ENCODE measurements at places on chromosomes 4 and X.

GRCh38 chr4:134024251-134024650, 177.3 kb downstream of the PABPC4L start:
- no peak for DNase-seq

GRCh38 chr4:163166041-163166579, 580 bp downstream of the NAF1 start:
- DNase-seq = peak; percentile 38

DNA sequence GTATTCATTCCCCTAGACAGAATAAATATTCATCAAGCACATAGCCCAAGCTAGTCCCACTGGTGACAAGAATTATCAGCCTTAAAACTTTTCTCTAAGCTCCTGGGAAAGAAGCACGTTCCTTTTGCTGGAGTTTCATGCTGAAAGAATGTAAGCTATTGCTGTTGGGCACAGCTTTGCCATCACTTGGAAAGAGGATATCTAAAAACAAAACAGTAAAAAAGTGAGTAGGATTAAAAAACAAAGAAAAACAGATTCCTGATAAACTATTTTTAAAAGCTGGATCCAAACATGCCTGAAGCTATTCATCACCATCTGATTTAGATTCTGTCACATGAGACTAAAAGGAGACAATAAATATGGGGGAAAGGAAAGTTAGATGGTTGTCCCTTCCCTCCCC, 176.8 kb downstream of the SCFD2 start:
- DNase-seq = no peak

- no peak for DNase-seq
Observed at GRCh38 chrX:139086246-139086645, 374.7 kb upstream of the FGF13 start.

- DNase-seq = no peak
Observed at GRCh38 chrX:114626323-114626722, 42.4 kb downstream of the HTR2C start.

GRCh38 chr4:155207534-155208257, 740 bp upstream of the NPY2R start:
- DNase-seq = no peak

GRCh38 chrX:3044671-3045070, 3.4 kb downstream of the ARSF start:
- no peak for DNase-seq

DNA sequence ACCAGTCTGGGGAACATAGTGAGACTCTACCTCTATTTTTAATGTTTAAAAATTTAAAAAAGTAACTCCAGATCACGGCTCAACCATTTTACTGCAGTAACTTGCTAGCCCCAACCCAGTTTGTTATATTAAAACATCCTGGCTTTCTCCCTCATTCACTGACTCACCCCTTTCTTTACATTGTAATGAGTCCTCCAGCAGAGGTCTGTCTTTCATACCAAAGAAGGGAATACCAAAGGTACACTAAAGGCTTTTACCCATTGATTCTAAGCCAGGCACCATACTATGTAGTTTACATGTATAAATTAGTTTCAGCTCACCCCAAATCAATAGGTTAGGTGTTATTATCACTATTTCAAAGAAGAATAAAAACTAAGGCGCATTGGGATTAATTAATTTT, 286.9 kb downstream of the PACRGL start:
- DNase-seq = no peak

DNA sequence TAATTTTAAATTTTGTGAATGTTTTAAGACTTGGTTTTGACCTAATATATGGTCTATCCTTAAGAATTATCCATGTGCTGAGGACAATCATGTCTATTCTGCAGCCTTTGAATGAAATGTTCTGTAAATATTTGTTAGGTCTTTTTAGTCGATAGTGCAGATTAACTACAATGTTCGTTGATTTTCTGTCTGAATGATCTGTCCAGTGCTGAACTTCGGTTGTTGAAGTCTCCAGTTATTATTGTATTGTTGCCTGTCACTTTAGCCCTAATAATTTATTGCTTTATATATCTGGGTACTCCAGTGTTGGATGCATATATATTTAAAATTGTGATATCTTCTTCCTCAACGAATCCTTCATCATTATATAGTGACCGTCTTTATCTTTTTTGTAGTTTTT, 218.3 kb upstream of the ZC4H2 start:
- no peak for DNase-seq

- DNase-seq = peak; percentile 66
Observed at GRCh38 chrX:13669246-13669737, 16.4 kb downstream of the TCEANC start.

GRCh38 chrX:153897899-153898298, 6.6 kb upstream of the AVPR2 start:
- DNase-seq = no peak

GRCh38 chrX:48456628-48457331, 13.3 kb downstream of the SLC38A5 start:
- DNase-seq = no peak

DNA sequence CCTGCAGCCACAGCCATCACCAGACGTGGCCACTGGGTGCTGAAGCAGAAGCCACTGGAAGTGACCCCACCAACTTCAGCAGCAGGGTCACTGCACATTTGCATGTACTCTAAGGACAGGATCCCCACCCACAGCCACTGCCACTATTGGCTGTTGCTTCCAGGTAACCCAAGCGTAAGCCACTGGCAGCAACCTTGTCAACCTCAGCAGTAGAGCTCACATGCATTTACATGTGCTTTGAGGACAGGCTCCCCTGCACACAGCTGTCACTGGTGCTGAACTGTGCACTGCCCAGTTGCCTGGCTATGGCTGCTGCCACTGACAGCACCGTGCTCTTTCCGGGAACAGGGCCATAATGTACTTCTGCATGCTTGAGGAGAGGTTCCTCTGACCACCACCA, 332.4 kb upstream of the DMD start:
- DNase-seq = no peak

GRCh38 chrX:45295259-45295986, 94.7 kb upstream of the DIPK2B start:
- DNase-seq = no peak

GRCh38 chr4:972651-973424, 531 bp downstream of the DGKQ start:
- DNase-seq = peak; percentile 52

GRCh38 chr4:51931461-51931860, 88.5 kb downstream of the DCUN1D4 start:
- DNase-seq = no peak

DNA sequence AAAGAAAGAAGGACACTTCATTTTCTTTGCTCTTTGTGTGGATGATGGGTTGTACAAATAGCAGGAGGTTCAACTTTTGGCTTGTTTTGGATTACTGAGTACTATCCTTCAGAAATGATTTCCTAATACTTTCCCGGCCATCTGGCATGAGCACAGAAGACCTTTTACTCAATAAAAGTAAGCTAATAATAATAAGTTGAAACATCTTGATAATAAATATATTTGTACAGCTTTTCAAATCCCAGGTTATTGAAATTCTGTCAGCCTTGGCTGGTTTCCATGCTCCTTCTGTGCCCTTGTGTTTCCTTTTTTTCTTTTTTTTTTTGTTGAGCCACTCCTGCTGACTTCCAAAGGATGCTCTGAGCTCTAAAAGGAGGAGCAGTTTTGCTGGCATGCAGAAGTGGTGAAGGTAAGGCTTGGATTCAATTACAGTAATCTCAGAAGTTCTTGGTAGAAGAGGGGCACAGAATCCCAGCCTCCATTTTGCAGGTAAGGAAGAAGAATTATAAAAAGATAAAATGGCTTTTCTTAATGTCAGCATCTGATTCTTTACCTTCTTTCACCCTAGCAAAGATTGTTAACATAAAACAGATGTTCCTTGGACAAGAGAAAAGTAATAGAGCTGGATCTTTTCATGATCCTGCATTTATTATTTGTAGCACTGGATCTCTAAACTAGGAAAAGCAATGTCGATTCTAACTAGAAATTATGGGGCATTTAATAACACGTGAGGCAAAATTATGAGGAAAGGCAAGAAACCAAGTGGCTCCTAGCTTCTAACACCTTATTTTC, 31.9 kb downstream of the REPS2 start:
- DNase-seq = no peak

GRCh38 chrX:97797076-97797475, 913.4 kb downstream of the RPA4 start:
- DNase-seq = no peak

- DNase-seq = no peak
Observed at GRCh38 chr4:133316909-133317308, 167.8 kb downstream of the PCDH10 start.

- DNase-seq = no peak
Observed at GRCh38 chr4:155403886-155404285, 27.1 kb upstream of the MAP9 start.

GRCh38 chr4:170057866-170058265, 31.7 kb upstream of the MFAP3L start:
- DNase-seq = no peak

GRCh38 chrX:116172976-116173375, 2.4 kb downstream of the AGTR2 start:
- DNase-seq = no peak

DNA sequence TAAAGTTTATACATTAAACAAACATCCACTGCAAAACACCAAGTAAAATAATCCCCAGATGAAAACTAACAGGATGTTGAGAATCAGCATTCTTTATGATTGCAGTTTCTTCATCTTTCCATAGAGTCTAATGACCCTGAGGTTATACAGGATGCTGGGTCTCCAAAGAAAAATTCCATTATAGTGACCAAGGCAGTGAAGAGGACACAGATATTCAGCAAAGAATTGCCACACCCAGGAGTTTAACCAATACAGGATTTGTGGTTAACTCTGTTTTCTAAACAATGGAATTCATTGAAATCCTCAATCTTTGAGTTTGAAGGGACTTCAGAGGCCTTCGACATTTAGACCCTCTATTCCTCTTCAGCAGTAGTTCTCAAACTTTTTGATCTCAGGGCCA, 76.2 kb upstream of the ESX1 start:
- no peak for DNase-seq

DNA sequence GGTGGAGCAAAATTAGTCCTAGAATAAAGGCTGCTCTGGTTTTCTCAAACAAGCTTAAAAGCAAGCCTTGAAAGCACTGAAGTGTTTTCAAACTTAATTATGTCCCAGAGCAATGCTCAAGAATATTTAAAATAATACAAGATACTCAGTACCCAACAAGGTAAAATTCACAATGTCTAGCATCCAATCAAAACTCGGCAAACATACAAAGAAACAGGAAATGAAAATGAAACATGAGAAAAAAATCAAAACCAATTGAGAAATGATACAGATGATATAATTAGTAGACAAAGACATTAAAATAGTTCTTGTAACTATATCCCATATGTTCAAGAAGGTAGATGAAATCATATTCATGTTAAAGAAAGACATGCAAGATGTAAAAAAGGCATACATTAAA, 45.0 kb upstream of the MAML3 start:
- no peak for DNase-seq

DNA sequence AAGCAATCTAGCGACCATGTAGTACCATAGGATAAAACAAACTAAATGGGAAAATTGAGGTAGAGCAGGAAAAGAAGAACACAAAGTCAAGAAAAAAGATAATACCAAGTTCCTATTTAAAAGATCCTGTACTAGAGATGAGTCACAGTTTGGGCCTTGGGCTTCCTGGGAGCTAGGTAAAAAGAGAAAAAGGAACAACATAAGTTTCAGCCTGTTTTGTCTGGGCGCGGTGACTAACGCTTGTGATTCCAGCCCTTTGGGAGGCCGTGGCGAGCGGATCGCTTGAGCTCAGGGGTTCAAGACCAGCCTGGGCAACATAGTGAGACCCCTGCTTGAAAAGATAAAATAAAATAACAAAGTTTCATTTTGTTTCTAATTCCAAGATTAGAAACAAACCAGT, 14.0 kb upstream of the TMEM156 start:
- no peak for DNase-seq

DNA sequence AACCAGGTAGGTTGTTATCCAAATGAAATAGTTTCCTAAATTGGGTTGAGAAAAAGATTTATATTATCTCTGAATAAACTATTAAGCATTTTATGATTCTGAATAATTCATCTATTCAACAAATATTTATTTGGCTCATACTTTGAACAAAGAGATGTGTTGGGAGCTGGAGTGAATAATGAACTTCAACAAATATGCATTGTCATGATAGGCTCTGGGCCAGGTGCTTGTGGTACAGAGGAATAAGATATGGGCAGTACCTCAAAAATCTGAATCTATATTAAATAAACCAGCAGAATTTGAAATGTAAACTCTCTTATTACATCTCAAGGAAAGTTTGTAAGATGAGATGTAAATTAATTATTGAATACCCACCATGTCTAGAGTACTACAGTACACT, 75.7 kb upstream of the DCLK2 start:
- DNase-seq = no peak

GRCh38 chrX:1281521-1281920, 12.9 kb downstream of the CSF2RA start:
- no peak for DNase-seq

- DNase-seq = no peak
Observed at GRCh38 chr4:133513901-133514300, 364.8 kb downstream of the PCDH10 start.

DNA sequence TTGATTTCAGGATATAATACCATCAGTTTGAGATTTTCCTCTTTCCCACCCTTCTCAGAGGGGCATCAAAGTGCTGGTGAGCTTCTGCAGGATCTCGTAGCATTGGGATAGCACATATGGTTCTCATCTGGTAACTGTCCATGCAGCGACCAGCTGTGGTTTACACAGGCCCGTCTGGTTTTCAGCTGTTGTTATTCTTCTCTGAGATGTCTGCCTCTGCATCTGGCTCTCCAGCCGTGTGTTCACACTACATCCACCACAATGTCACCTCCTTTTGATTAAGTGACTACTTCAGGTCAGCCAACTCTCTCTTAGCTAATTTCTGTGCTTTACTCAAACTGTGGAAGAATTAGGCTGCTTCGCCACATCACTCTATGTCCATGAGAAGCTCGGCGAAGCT, 676.7 kb upstream of the TENM3 start:
- DNase-seq = no peak

DNA sequence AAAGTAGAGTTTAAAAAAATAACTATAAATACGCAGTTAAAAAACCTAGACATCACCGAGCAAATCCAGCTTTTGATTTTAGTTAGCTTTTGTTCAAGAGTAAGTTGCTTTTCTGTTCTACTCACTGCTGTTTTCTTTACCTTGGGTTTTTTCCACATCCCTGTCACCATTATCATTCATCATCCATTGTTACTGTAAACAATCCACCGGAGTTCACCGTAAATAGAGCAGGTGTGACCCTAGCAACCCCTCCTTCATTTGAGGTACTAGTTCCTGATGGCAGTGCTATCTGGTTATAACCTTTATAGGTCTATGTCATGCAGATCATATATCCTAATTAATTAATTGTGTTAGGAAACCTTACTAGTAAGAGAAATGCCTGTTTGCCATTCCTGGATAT, 43.0 kb upstream of the TEX13D start:
- no peak for DNase-seq

DNA sequence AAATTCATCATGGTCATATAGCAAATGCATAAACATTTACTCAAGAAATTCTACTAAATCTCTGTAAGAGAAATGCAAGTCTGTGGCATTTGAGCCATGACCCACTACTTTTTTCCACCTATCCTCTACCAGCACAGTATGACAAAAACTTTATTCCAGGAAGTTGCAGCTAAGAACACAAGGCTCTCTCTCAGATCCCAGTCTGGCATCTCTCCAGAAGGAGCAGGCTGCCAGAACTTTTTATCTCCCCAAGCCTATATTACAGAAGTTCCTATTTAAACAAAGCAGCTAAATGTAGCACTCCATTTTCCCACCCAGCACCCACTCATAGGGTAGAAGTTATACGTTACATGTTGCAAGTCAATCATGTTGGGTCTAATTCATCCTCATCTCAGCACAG, 49.3 kb upstream of the EPGN start:
- DNase-seq = no peak
